NCI-H1417 treated with DMSO at 0.1 percent for 48 hours (cell line): ENCODE measurements at places on chromosomes 7 and 10.

DNA sequence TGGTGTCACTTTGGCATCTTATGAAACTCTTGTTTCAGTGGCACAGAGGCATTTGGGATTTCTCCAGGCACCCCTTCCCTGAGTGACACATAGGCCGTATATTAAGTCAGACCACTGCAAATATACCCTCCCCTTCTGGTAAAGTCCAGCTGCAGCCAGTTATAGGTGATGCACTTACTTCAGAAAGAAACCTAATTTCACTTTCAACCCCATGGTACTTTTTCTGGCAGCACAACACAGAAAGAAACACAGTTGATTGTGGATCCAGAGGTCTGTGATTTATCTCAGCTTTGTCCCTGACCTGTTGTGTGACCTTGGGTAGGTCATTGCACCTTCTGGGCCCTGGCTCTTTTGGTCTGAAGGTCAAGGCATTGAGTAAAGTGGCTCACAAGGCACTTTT, 173.2 kb downstream of the BUB3 start:
- no peak for DNase-seq

- no peak for DNase-seq
Measured at GRCh38 chr7:134262322-134262721, 54.4 kb downstream of the SLC35B4 start.

- DNase-seq: no peak
Measured at GRCh38 chr7:41294556-41295454, 408.1 kb downstream of the INHBA start.

- no peak for DNase-seq
Measured at GRCh38 chr10:96138102-96138501, 8.0 kb downstream of the ZNF518A start.

DNA sequence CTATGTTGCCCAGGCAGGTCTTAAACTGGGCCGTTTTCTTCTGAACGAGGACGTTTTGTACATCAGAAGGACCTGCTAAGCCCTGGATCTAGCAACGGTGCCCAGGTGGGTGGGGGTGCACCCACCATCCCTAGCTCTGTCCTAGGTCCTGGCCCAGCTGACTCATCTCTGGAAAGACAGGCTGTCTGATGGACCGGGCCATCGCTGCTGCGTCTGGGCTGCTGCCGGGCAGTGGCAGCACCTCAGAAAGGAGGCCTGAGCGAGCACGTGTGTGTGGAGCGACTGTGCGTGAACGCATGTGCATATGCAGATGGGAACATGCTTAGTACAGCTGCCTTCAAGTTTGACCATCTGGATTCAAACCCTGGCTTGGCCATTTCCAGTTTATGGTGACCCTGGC, 7.3 kb upstream of the ELFN1 start:
- DNase-seq: no peak

DNA sequence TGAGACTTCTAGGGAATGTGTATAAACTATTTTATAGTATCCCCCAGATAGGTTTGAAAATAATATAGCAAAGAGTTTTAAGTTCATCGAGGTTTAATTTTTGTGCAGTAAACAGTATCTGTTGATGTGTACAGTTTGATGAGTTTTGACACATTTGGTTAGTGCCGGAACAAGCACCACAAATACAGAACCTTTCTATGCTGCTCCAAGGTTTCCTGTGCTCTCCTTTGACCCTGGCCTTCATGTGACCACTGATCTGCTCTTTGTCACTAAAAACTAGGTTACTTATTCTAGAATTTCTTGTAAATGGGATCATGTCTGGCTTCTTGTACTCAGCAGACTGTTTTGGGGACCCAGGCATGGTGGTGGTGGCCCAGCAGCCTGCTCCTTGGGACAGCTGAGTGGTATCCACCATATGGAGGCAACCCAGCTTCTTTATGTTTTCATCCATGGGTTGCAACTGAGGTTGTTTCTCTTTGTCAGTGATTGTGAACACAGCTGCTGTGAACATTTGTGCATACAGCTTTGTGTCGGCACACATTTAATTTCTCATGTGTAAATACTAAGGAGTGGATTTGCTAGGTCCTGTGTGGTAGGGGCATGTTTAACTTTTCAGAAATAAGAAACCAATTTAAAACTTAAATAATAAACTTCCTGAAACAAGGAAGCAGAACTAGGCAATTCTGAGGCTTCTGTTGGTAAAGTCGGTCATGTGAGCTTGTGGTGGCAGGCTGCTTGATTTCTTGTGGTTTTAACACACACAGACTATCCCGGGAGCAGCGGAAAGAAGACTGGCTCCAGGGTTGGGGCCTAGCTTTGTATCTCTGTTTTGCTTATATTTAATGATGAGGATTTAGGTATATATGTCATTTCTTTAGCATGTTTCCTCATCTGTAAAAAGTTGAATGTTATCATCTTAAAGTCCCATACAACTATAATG, 219.4 kb downstream of the ABCA13 start:
- no peak for DNase-seq

DNA sequence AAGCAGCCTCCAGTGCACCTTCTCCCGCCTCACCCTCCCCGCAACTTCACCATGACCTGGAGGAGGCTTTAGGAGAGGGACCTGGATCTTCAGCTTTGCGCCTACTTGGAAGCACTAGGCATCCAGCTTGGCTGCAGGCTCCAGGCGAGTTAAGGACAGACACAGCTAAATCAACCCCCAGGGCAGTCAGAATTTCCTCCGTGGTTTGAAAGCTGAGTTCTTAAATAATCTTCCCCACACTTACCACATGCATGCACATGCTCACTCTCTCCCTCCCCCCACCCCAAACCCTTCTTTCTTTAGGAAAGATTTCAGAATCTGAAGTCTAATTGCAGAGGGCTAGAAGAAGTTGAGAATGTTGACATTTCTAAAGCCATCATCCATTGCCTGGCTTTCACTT, 36.7 kb upstream of the LRRC4 start:
- no peak for DNase-seq

DNA sequence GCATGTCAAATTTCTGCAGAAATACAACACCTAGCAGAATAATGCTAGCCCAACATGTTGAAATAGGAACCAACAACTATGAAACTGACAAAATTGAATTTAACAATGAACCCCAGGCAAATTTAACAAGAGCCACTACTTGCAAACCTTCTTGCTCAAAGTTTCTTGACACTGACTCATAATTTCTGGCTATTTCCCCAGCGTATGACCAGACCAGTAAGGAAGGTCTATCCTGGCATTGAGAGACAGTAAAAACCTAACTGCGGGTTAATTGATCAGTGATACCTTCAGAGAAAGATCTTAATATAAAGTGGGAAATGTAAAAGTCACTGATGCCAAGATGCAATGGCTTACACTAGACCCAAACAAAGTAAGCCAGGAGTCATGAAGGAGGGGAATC, 510.1 kb downstream of the ARL4A start:
- DNase-seq: no peak

DNA sequence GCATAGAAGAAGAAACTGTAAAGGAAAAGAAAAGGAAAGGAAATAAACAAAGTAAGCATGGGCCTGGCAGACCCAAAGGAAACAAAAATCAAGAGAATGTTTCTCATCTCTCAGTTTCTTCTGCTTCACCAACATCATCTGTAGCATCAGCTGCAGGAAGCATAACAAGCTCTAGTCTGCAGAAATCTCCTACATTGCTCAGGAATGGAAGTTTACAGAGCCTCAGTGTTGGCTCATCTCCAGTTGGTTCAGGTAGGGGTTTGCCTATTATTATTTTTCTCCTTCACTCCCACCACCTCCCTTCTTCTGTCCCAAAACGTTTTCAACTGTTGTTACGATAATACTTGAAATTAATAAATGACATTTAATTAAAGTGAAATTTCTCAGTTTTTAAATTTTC, 139.6 kb downstream of the MLLT10 start:
- no peak for DNase-seq

DNA sequence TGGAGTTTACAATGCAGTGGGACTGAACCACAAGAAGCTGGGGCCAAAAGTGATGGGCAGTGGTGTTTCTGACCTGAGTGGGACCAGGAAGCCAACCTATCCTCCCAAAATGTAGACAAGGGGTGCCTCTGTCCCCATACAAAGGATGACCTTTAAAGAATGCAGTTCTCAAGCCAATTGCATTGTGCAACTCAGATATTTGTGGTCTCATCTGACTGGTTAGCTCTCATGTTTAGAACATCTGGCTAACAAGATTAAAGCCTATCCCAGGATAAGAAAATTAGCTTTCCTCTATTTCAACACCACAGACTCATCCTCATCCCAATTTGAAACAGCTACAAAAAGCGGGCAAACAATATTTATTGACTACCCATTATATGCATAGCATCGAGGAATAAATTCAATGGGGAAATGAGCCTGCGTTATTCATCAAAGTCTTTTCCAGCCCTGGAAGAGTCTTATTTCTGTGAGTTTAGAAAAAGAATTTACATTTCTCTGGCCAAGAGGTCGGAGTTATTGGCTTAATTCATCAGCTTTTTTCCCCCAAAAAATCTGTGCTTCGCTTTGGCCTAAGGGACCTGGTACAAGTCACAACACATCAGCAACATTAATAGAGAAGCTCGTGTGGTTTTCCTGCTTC, 26.7 kb downstream of the ELMO1 start:
- DNase-seq: no peak

GRCh38 chr7:83362871-83363550, 200.3 kb upstream of the PCLO start:
- DNase-seq: no peak
